ENCODE measurements at places on chromosomes 2 and 18. TPM values are rescaled to one million over a fixed set of nuclear protein-coding genes. Genes with fewer than 3 reads are reported as not detected.

Gene DSC2
- not detected for total RNA-seq

Gene ACMSD
- total RNA-seq = not detected

Gene CHPF
- total RNA-seq = 0.30 TPM

Gene AGXT
- not detected for total RNA-seq

Gene CASP10
- total RNA-seq = 37.6 TPM

Gene UBE2E3
- 89.2 TPM for total RNA-seq

Gene SNTG2
- not detected for total RNA-seq

DNA sequence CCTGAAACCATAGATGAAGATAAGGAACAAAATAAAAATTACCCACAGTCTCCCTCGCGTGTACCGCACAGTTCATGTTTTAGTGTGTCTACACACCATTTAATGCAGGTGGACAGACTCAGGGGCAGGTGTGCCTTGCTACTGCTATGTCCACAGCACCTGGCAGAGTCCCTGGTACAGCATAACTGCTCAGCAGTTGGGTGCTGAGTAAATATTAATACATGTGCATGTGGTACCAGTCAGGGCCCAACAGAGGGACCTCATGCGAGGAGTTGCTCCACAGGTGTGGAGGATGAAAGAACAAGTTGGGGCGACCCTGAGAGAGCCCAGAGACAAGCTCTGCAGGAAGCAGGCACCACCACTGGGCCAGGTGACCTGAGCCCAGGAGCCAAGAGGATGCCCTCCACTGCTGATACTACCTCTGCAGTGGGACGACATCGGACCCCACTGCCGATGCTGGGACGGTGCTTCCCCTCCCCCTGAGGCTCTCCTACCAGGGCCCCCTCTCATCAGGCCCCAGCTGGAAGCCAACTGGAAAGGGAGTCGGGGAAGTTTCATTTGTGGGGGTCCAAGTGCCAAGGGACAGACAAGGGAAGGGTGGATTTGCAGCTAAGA is 100.8 kb downstream of the NEDD4L start:
- no peak for DNase-seq
- no peaks in the 10 kb centered on the region for H3K4me1 ChIP-seq
- H3K4me3 ChIP-seq = no peak overlapping the region
- H3K36me3 ChIP-seq = no peaks in the 10 kb centered on the region

- H3K4me3 ChIP-seq = no peak overlapping the region
- DNase-seq = no peak
- no peak overlapping the region for H3K27ac ChIP-seq
- no peaks in the 10 kb centered on the region for H3K4me1 ChIP-seq
- no peaks in the 10 kb centered on the region for H3K36me3 ChIP-seq
These were observed 145.6 kb upstream of the NCK2 start for GRCh38 chr2:105598829-105599698.

GRCh38 chr2:235126768-235127167 is 175.0 kb downstream of the SH3BP4 start:
- H3K36me3 ChIP-seq = no peaks in the 10 kb centered on the region
- no peaks in the 10 kb centered on the region for H3K4me1 ChIP-seq
- no peak overlapping the region for H3K27ac ChIP-seq
- H3K27me3 ChIP-seq = peaks cover 7% of the 10 kb centered on the region

DNA sequence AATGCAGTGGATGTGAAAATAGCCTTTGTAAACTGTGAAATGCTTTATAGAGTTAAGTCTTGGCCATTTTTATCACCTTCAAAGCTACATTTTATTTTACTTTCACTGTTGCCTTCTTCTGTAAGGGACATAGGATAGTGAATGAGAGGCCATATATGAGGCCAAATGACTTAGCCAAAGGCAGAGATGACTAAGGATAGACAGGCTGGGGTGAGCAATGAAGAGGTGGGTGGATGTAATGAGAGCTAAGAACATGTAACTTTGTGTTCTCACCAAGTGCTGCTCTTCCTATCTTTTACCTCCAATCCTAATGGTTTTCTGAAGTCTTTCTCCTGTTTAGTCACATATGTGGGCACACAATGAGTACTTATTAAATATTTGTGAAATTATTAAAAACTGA is 101.9 kb downstream of the MBD5 start:
- no peak for DNase-seq
- no peak overlapping the region for H3K4me3 ChIP-seq
- H3K4me1 ChIP-seq = no peaks in the 10 kb centered on the region
- no peaks in the 10 kb centered on the region for H3K36me3 ChIP-seq
- H3K27me3 ChIP-seq = no peaks in the 10 kb centered on the region

DNA sequence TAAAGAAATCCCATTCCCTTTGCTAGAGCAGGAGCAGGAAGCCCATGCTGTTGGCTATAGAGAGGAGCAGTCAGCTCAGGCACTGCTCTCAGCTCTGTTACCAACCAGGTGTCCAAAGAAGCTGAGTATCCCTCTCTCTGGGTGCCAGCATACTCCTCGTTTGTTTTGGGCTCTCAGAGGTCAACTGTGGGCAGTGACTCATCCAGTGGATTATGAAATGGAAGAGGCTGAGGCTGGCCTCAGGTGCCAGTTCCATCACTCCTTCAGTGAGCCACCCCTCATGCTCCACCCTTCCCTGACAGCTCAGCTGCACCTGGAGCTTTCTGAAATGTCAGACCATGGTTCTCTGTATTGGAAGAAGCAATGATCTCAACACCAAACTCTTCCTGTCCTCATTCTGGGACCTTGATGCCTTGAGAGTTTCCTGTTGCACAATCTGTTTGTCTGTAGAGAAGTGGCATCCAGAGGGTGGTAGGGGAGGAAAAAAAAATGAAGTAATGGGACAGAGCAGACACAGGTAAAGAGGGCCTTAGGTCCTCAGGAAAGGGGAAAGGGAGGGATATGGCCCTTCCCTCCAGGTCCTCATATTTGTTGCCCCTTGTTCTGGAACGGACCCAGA is 31.2 kb upstream of the EN1 start:
- no peak for DNase-seq
- H3K4me3 ChIP-seq = no peak overlapping the region
- H3K27me3 ChIP-seq = no peaks in the 10 kb centered on the region
- no peak overlapping the region for H3K27ac ChIP-seq

DNA sequence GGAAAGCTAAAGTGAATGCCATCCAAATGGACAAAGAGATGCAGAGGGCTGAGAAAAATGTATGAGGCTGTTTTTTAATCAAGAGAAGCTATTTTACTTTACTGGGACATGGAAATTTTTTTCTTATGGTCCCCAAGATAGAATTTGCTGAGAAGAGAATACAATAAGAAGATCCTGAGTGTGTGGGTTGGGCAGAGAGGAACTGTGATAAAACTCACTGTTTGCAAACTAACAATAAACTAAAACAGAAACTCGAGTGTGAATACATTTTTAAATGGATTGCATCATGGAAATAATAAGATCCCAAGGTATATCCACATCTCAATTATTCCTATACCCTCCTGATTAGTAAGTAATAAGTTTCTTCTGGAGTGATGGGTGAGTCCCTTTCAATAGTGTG is 4.4 kb downstream of the NEB start:
- peaks cover 4% of the 10 kb centered on the region for H3K4me1 ChIP-seq
- H3K4me3 ChIP-seq = no peak overlapping the region
- H3K36me3 ChIP-seq = no peaks in the 10 kb centered on the region
- no peak for DNase-seq
- no peak overlapping the region for H3K27ac ChIP-seq
- no peaks in the 10 kb centered on the region for H3K27me3 ChIP-seq

GRCh38 chr18:6423289-6423688 is 8.6 kb upstream of the L3MBTL4 start:
- H3K36me3 ChIP-seq = no peaks in the 10 kb centered on the region
- no peak overlapping the region for H3K27ac ChIP-seq
- H3K4me3 ChIP-seq = no peak overlapping the region
- no peak for DNase-seq
- no peaks in the 10 kb centered on the region for H3K27me3 ChIP-seq

GRCh38 chr18:67634631-67635338 is 118.3 kb upstream of the DSEL start:
- no peaks in the 10 kb centered on the region for H3K27me3 ChIP-seq
- H3K4me3 ChIP-seq = no peak overlapping the region
- H3K36me3 ChIP-seq = no peaks in the 10 kb centered on the region

DNA sequence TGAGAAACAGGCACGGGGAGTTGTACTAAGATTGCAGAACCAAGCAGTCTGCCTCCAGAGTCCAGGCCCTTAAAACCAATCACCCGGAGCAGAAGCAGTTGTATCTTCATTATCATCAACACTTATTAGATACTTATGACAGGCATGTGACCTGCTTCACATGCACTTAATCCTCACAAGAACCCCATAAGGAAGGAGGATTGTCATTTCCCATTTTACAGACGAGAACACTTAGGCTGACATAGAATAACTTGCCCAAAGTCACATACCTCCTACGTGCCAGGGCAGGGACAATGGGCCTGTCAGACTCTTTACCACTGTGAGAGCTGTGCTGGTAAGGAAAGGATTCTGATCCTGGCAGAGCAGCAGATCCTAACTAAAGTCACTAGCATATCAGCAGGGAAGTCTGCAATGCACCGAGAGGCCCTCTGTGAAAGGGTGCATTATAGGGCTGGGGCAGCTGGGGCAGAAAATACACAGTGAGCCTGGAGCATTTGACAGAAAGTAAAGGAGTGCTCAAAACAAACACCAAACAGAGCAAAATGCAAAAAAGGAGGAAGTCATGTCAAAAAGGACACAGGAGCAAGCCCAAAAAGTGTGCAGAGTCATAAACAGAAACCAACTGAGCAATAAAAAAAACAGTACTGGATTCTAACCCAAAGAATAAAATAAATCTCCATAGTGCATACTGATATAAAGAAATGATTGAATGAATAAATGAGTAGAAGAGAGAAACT is 55.9 kb upstream of the SP3 start:
- no peak overlapping the region for H3K27ac ChIP-seq
- H3K4me1 ChIP-seq = no peaks in the 10 kb centered on the region
- no peaks in the 10 kb centered on the region for H3K36me3 ChIP-seq
- no peaks in the 10 kb centered on the region for H3K27me3 ChIP-seq
- no peak for DNase-seq

- no peaks in the 10 kb centered on the region for H3K36me3 ChIP-seq
- H3K4me1 ChIP-seq = no peaks in the 10 kb centered on the region
- no peak for DNase-seq
- peaks cover 6% of the 10 kb centered on the region for H3K27me3 ChIP-seq
These were observed 4.0 kb upstream of the RTP5 start for GRCh38 chr2:241865416-241865956.

DNA sequence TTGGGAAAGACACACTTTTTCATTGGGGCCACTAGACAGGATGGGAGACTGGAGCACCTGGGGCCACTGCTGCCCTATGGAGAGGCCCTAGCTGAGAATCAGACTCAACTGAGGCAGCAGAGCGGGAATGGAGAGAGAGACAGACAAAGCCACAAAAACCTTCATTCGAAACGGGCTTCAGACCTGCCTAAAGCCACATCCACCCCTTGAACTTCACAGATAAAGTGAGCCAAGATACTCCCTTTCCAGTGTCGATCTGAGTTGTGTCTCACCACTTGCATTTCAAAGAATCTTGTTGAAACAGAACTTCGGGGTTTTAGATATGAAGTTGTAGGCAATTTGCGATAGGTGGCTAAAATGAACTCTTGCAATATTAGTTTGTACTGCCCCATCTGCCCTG is 11.3 kb upstream of the LDLRAD4 start:
- H3K4me1 ChIP-seq = no peaks in the 10 kb centered on the region
- H3K27me3 ChIP-seq = peaks cover 7% of the 10 kb centered on the region
- DNase-seq = no peak
- no peak overlapping the region for H3K4me3 ChIP-seq
- no peaks in the 10 kb centered on the region for H3K36me3 ChIP-seq

DNA sequence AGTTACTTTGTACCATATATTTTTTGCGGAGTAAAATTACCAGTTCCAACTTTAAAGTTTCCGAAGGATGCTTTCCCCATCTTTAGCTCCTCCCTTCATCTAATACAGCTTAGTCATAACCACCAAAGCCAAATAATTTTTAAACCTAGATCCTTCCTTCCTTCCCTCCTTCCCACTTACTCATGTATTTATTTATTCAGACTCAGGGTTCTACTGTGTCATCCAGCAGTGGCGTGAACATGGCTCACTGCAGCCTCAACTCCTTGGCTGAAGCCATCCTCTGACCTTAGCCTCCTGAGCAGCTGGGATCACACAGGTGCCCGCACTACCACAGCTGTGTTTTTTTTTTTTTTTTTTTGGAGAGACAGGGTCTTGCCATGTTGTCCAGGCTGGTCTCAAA is 4.4 kb downstream of the LPIN2 start:
- H3K4me1 ChIP-seq = peaks cover 37% of the 10 kb centered on the region
- DNase-seq = peak; percentile 78
- no peaks in the 10 kb centered on the region for H3K27me3 ChIP-seq
- H3K27ac ChIP-seq = peak overlapping the region; percentile 43

DNA sequence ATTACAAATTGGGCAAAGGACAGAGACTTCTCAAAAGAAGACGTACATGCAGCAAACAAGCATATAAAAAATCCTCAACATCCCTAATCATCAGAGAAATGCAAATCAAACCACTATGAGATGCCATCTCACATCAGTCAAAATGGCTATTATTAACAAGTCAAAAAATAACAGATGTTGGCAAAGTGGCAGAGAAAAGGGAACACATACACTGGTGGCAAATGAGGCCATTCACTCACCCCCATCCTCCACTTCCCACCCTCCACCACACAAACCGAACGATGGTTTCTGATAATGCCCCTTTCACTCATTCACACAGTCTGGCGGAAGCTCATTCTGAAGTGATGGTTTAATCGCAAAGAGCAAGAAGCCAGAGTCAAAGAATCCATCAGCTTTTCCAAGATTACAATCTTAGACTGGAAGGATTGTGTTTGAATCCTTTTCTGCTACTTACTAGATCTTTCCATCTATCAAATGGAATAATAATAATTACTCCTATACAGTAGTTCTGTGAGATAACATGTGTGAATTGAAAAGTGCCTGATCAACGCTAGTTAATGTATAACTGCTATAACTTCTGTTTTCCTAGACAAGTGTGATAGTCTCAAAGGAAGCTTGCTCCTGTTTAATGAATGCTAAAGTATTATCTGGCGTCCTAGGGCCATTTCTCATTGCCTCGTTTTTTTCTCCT is 16.9 kb upstream of the CD28 start:
- H3K36me3 ChIP-seq = no peaks in the 10 kb centered on the region
- peaks cover 45% of the 10 kb centered on the region for H3K4me1 ChIP-seq
- H3K4me3 ChIP-seq = no peak overlapping the region
- no peak overlapping the region for H3K27ac ChIP-seq
- DNase-seq = no peak

GRCh38 chr2:230781130-230781797 is 68.6 kb downstream of the CAB39 start:
- H3K4me3 ChIP-seq = no peak overlapping the region
- no peaks in the 10 kb centered on the region for H3K27me3 ChIP-seq
- peaks cover 3% of the 10 kb centered on the region for H3K36me3 ChIP-seq
- peaks cover 22% of the 10 kb centered on the region for H3K4me1 ChIP-seq
- H3K27ac ChIP-seq = no peak overlapping the region
- no peak for DNase-seq

DNA sequence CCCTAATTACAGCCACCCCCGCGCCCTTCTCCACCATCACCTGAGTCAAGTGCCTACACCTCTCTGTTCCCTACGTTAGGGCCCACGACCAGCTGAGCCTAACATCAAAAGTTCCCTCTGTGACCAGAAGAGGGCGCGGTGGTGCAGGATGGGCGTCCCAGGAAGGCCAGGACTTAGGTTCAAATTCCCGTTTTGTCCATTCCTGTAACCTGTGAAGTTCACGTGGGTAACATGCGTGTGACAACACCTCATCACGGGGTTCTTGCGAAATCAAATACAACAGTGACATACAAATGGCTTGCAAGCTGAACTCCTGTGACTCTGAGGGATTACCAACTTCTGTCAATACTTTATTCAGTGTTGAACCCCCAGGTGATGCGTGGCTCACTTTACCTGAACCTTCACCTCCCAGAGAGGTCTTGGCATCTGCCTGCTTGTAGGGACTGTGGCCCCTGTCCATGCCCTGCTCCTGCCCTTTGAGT is 207.9 kb downstream of the ARL4C start:
- no peaks in the 10 kb centered on the region for H3K27me3 ChIP-seq
- peak; percentile 65 for DNase-seq
- H3K4me1 ChIP-seq = peaks cover 37% of the 10 kb centered on the region
- no peak overlapping the region for H3K4me3 ChIP-seq
- H3K27ac ChIP-seq = no peak overlapping the region
- H3K36me3 ChIP-seq = no peaks in the 10 kb centered on the region
